Colonic mucosa (tissue), 4 donors: ENCODE measurements at places on chromosomes 2 and 18. TPM values are rescaled to one million over a fixed set of nuclear protein-coding genes. Genes with fewer than 3 reads are reported as not detected.

DNA sequence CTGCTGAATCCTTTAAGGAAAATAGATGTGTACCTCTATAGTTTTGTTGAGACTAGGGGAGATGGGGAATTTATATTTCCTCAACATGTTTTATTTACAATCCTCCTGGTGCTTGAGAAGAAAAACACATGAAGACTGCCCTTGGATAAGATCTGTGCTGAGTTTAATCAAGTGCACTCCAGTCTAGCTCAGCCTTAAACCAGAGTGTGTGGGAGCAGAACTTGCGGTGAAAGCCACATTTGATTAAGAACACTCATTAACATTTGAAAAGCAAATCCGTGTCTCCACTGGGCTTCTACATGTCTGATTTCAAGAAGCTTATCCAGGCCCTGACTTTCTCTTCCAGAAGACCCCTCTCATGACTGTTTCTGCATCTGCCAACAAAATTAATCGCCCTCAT is 84.8 kb upstream of the ITGA6 start:
- peaks cover 5% of the 10 kb centered on the region for H3K4me1 ChIP-seq
- DNase-seq, result no peak

DNA sequence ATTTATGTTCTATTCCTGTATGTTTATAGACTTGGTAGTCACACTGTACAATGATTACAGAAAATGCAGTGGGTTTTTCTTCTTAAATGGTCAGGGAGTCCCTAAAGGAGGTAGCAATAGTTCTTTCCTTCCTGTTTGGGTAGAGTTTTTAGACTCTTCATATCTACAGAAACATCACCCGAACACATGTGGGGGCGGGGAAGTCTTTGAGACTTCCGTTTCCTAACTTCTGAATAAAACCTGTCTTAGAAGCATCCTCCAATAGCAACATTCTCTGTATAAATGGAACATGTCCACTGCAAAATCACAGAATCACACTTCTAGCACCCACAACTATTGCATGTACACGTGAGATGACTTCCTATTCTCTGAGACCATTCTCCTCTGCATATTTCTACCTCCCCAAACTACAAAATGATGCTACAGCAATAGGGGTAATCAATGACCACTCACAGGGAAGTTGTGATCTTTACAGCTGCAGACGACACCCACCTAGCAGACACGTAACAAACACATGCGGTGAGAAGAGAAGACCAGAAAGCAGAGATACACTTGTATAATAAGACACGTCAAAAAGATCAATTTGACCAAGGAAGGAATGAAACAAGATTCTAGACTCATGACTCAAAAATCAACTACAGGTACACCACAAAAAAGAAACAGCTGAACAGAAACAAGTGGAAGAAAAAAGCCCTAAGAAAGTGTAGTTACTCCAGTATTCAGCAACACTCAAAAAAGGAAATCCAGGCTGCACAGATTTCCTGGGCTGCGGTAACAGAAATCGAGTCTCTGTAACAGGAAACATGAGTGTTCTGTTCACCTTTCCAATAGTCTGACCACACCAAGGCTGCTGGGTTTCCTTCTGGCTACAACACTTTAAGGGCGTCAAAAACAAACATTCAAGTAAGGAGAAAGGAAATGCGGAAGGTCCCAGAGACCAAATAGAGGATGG is 120.4 kb downstream of the ZNF516 start:
- peaks cover 6% of the 10 kb centered on the region for H3K36me3 ChIP-seq
- H3K27ac ChIP-seq, result no peak overlapping the region

GRCh38 chr18:58231930-58232329 is 187.9 kb downstream of the NEDD4L start:
- H3K27me3 ChIP-seq, result no peaks in the 10 kb centered on the region
- H3K4me3 ChIP-seq, result no peak overlapping the region
- H3K36me3 ChIP-seq, result no peaks in the 10 kb centered on the region
- peaks cover 9% of the 10 kb centered on the region for H3K4me1 ChIP-seq
- no peak for DNase-seq

- no peak overlapping the region for H3K4me3 ChIP-seq
- H3K36me3 ChIP-seq, result no peaks in the 10 kb centered on the region
- DNase-seq, result no peak
- no peaks in the 10 kb centered on the region for H3K4me1 ChIP-seq
- no peaks in the 10 kb centered on the region for H3K27me3 ChIP-seq
Observed at GRCh38 chr2:167510071-167510759, 621.9 kb downstream of the XIRP2 start.

DNA sequence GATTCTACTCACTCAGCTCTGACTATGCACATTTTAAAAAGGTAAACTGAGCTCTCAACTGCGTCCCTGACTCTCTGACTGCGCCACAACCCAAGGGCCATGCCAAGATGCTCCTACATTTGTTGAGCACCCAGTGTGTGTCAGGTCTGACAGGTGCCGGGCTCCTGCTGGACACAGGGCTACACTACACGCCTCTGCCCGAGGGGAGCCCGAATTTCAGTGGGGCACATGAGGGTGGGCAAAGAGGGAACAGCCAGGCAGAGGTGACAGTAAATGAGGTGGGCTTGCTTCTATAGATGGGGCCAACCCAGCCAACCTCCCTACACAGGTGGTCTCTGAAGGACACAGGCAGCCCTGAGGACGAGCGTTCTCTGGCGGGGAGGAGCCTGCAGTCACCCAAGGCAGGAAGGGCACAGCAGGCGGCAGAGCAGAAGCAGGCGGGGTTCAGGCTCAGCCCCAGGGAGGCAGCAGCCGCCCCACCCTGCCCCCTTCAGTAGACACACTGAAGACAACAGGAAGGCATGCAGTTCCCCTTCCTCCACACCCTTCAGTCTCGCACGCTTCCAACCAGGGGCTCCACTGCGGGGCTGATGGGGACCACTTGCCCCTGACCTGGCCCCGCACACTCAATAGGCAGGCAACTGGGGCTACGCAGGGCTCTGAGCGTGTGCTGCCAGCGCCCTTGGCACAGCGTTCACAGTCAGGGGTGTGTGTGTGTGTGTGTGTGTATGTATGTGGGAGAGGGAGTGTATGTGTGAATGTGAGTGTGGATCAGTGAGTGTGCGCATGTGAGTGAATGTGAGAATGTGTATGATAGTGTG is 98.4 kb downstream of the UXS1 start:
- no peaks in the 10 kb centered on the region for H3K27me3 ChIP-seq
- H3K36me3 ChIP-seq, result no peaks in the 10 kb centered on the region
- H3K4me1 ChIP-seq, result no peaks in the 10 kb centered on the region
- DNase-seq, result no peak
- H3K4me3 ChIP-seq, result no peak overlapping the region

GRCh38 chr2:174158003-174158402 is 90.3 kb downstream of the OLA1 start:
- no peak overlapping the region for H3K27ac ChIP-seq
- DNase-seq, result peak; percentile 42
- no peaks in the 10 kb centered on the region for H3K27me3 ChIP-seq
- no peak overlapping the region for H3K4me3 ChIP-seq
- H3K4me1 ChIP-seq, result no peaks in the 10 kb centered on the region
- H3K36me3 ChIP-seq, result no peaks in the 10 kb centered on the region

GRCh38 chr2:197273485-197273884 is 37.1 kb downstream of the ANKRD44 start:
- H3K36me3 ChIP-seq, result no peaks in the 10 kb centered on the region
- DNase-seq, result no peak
- no peaks in the 10 kb centered on the region for H3K27me3 ChIP-seq
- no peaks in the 10 kb centered on the region for H3K4me1 ChIP-seq
- H3K4me3 ChIP-seq, result no peak overlapping the region

DNA sequence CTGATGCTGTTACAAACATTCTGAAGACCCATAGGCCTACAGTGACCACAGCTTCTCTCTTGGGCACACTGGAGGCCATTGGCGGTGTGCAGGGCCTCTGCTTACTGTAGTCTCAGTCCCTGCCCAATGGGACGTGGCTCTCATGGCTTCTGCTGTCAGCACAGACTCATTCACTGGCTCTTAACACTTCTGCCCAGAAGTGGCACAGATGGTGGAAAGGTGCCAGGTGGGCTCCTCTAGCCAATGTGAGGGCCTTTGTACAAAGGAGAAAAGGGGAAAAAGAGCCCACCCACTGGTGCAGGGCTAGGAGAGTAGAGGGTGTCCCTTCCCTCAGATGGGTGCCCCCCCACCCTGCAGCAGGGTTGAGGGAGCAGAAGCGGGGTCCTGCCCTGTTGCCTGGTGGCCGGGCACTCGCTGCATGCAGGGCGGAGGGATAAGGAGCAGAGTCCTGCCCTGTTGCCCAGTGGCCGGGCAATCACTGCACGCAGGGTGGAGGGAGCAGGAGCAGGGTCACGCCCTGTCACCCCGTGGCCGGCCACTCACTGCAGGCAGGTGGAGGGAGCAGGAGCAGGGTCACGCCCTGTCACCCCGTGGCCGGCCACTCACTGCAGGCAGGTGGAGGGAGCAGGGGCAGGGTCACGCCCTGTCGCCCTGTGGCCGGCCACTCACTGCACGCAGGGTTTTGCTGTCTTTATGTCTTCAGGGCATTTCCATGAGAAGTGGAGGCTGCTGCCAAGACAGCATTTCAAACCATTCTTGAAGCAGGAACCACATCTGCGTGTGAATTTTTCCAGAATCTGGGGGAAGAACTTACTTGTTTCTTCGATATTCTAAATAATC is 20.0 kb downstream of the LRRFIP1 start:
- no peak overlapping the region for H3K4me3 ChIP-seq
- no peaks in the 10 kb centered on the region for H3K4me1 ChIP-seq
- no peaks in the 10 kb centered on the region for H3K27me3 ChIP-seq
- DNase-seq, result no peak
- no peaks in the 10 kb centered on the region for H3K36me3 ChIP-seq

DNA sequence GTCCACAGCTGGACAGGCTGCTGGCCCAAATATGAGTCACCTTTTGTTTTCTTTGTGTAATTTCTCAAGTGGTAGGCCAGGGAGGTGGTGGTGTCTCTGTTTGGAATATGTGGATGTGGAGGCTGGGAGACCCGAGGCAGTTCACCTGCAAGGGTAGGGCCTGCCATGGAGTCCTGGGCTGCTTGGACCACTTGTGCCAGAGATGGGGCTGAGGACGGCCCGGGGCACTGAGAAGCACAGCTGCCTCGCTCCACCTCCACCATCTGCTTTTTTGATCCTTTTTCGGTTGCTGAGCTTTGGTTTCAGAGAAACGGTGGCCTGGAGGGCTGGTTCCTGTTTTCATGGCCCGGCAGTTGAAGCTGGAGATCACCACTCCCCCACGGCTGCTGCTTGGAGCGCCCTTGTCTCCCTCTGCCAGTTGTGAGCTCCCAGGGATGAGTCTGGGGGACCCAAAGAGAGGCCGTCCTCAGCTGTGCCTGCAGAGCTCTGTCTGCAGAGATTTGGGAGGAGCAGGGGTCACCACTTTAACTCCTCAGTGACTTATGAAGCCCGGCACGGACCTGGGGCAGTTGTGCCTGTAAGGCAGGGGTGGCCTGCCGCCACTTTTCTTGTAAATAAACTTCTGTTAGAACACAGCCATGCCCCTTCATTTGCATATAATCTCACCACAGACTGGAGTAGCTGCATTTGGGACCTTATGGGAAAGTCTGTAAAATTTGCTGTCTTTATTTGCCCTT is 67.6 kb upstream of the MCFD2 start:
- H3K36me3 ChIP-seq, result no peaks in the 10 kb centered on the region
- peaks cover 16% of the 10 kb centered on the region for H3K4me1 ChIP-seq
- H3K27ac ChIP-seq, result peak overlapping the region; percentile 42
- no peaks in the 10 kb centered on the region for H3K27me3 ChIP-seq
- H3K4me3 ChIP-seq, result no peak overlapping the region

- H3K4me3 ChIP-seq, result no peak overlapping the region
- no peaks in the 10 kb centered on the region for H3K36me3 ChIP-seq
- no peaks in the 10 kb centered on the region for H3K4me1 ChIP-seq
- DNase-seq, result no peak
Observed at GRCh38 chr2:202373490-202373889, 2.6 kb upstream of the BMPR2 start.

- H3K27me3 ChIP-seq, result no peaks in the 10 kb centered on the region
- H3K27ac ChIP-seq, result no peak overlapping the region
- no peaks in the 10 kb centered on the region for H3K36me3 ChIP-seq
Observed at GRCh38 chr2:40445467-40445866, 6.4 kb downstream of the SLC8A1 start.

DNA sequence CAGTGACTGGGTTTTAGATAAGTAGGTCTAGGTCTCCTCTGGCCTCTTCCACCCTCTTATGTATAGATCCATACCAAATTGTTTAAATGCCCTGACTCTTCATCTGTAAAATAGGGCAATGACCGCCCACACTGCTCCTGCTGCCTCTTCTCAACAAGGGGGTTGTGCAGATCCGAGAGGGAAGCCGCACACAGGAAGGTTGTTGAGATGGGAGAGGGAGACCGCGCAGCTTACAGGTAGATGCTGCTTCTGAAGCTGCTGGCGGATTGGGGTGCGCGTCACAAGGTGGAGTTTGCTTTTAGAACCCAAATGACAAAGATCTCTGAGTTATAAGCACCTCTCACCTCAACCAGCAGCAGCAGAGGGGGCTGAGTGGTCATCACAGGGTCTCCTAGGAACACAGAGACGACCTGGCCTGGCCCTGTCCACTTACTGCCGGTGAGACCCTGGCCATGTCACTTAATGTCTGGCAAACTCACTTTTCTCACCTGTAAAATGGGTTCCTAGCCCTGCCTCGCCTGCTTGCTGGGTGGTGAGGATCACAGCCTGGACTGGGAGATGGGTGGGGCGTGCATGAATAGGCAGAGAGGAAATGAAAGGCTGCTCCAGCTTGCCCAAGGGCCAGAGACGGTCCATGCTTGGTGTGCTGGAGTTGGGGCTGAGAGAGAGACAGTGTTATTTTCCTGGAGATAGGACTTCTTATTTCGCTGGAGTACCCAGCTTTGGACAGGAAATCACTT is 251.3 kb downstream of the EIPR1 start:
- no peak for DNase-seq
- no peaks in the 10 kb centered on the region for H3K27me3 ChIP-seq
- no peak overlapping the region for H3K27ac ChIP-seq
- H3K36me3 ChIP-seq, result no peaks in the 10 kb centered on the region

GRCh38 chr18:59549503-59550173 is 147.6 kb downstream of the CCBE1 start:
- no peaks in the 10 kb centered on the region for H3K4me1 ChIP-seq
- DNase-seq, result no peak
- H3K4me3 ChIP-seq, result no peak overlapping the region

GRCh38 chr2:31251851-31252250 is 17.9 kb downstream of the EHD3 start:
- no peaks in the 10 kb centered on the region for H3K36me3 ChIP-seq
- no peaks in the 10 kb centered on the region for H3K4me1 ChIP-seq
- no peak overlapping the region for H3K27ac ChIP-seq
- no peaks in the 10 kb centered on the region for H3K27me3 ChIP-seq
- DNase-seq, result no peak
- no peak overlapping the region for H3K4me3 ChIP-seq

- no peak for DNase-seq
- no peaks in the 10 kb centered on the region for H3K27me3 ChIP-seq
- no peak overlapping the region for H3K4me3 ChIP-seq
- H3K4me1 ChIP-seq, result no peaks in the 10 kb centered on the region
- no peaks in the 10 kb centered on the region for H3K36me3 ChIP-seq
- H3K27ac ChIP-seq, result no peak overlapping the region
Observed at GRCh38 chr2:185240796-185241195, 497.8 kb upstream of the FSIP2 start.

WDSUB1 gene
- 7.5 TPM for total RNA-seq

LTBP1 gene
- 23.1 TPM for total RNA-seq

AAK1 gene
- total RNA-seq, result 41.7 TPM

PARD3B gene
- 24.2 TPM for total RNA-seq

BCL2L11 gene
- total RNA-seq, result 31.7 TPM

INPP5D gene
- total RNA-seq, result 7.1 TPM

TMEM198 gene
- 2.9 TPM for total RNA-seq
